ENCODE measurements at places on chromosomes 3 and 15.
A peak's percentile ranks its signal among the peaks of the same experiment; 100 is the strongest.

- no peak for DNase-seq
These were observed 434.7 kb upstream of the ARRDC4 start for GRCh38 chr15:97525809-97526208.

GRCh38 chr3:162996368-162996767, 1499.8 kb downstream of the OTOL1 start:
- DNase-seq: no peak

DNA sequence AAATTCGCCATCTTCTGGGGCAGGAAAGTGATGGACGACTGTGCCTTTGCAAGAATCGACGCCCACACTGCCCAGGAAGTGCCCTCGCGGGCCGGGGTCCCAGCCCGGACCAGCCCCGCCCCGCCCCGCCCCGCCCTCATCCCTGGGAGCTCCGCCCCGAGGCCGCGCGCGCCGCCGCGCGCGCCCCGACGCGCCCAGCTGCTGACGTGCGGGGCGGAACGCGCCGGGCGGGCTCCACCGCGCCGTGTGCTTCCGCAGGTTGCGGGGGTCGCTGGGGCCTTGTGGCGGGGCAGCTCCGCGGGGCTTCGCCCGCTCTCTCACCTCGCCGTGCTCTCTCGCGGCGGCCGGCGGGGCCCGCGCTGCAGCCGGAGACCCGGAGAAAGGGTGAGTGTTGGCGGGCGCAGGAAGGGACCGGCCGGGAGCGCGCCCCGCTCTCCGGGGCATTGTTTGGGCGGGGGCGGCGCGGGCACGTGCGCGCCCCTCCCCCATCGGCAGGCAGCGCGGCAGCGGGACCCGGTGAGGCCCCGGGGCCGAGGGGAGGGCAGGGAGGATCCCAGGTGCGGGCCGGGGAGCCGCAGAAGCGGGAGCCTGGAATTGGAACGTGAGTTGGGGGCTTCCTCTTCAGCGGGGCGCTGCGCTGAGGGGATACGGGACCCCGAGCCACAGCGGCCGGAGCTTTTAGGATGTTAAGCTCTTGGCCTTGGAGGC, at the start of gene YEATS2:
TSS of gene YEATS2 (plus strand) at position 188 of the 708 bp plus-strand sequence. CDS start 17,366 bp downstream, outside the sequence.
- peak; percentile 73 for DNase-seq

GRCh38 chr15:69443032-69443611, 9.5 kb upstream of the RPLP1 start:
- no peak for DNase-seq

GRCh38 chr15:60731583-60732130, 252.7 kb upstream of the ICE2 start:
- no peak for DNase-seq

GRCh38 chr3:73786321-73786807, 161.6 kb upstream of the PDZRN3 start:
- peak; percentile 1 for DNase-seq

DNA sequence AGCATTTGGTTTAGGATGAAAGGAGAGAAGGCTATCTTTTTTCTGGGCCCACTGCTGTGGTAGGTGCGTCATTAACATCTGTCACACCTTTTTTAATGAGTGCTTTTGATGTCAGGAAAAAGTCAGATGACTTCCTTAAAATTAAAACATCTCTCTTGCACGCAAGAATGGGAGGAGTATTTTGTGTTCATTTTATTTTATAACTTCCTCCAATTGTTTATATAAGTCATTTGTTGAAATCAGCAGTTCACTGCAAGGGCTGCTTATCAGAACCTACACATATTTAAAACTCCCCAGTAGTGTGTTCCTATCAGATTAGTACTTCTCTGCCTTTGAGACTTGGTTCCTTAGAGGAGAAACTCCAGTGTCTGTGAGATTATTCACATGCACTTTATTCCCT, 143.8 kb downstream of the NEO1 start:
- no peak for DNase-seq

DNA sequence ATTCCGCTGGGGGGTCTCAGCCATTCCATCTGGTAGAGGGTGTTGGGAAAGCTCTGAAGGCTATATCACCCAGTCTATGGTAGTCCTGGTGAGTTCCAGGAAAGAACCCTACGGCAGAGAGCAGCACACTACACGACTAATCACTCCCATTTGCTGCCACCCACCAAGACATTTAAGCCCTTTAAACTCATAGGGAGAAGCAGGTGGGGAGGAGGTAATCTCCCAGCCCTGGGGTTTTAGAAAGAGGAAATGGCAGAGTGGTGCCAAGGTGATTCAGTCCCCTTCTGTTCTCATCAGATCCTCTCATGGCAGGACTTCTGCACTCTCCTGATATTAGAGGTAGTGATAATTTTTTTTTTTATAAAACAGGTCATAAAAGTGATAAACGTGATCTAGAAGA, 10.6 kb upstream of the VWA5B2 start:
- DNase-seq: no peak

- DNase-seq: peak; percentile 58
These were observed 85.4 kb downstream of the XXYLT1 start for GRCh38 chr3:195185583-195185982.

DNA sequence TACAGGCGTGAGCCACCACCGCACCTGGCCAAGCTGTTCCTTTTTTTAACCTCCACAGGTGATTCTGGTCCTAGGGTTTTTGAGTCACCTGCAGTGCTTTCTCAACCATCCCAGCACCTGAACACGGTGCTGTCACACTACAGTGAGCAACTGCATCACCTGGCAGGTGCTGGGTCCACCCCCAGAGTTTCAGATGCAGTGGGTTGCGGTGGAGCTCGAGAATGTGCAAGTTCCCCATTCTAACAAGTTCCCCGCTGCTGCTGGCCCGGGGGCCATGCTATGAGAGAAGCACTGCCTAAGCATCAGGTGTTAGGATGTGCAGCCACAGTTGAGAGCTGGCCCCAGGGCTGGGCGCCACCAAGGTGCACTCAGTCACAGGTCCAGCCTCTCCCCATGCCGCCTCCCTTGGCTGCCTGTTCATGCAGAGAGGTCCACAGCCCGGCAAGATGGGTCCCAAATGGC, 18.0 kb downstream of the ISG20 start:
- DNase-seq: no peak

DNA sequence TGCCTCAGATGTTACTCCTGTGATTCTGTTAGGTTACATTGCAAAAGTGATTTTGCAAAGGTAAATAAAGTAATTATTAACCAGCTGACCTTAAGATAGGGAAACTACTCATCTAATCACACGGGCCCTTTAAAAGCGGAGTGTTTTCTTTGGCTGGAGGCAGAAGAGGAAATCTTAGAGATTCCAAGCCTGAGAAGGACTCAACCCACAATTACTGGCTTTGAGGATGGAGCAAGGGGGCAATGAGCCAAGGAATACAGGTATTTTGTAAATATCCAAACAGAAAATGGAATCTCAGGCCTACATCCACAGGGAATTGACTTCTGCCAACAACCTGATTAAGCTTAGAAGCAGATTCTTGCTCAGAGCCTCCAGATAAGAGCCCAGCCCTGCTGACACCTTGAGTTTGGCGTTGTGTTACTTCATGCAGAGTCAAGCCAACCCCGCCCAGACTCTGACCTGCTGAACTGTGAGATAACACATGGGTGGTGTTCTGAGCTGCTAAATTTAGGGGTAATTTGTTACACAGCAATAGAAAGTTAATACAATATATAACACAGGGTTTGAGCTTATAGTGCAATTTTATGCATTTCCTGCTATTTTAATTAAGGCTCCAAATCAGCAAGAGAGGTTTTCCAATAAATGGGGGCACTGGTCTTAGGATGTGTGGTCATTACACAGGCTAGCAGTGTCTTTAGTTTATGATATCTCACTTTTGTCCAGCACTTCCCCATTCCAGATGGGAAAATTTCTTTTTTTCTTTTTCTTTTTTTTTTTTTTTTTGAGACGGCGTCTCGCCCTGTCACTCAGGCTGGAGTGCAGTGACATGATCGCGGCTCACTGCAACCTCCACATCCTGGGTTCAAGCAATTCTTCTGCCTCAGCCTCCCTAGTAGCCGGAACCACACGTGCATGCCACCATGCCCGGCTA, 19.5 kb downstream of the NFKBIZ start:
- peak; percentile 47 for DNase-seq
